ENCODE measurements at places on chromosomes 5 and 9.

GRCh38 chr5:17217493-17218352, at the start of gene BASP1:
Gene BASP1, plus strand, starts transcription at chr5:17217631. Its CDS starts 57,586 bp downstream, at chr5:17275217.
- no peak for DNase-seq

DNA sequence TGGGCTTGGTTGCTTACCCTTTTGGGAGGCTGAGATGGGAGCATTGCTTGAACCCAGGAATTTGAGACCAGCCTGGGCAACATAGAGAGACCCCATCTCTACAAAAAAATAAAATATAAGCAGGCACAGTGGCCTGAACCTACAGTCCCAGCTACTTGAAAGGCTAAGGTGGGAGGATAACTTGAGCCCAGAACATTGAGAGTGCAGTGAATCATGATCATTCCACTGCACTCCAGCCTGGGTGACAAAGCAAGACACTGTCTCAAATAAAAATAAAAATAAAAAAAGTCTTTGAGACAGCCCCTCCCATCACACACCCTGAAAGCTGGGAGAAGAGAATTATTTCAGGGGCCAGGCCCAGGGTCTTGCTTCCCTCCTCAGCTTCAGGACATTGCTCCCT, 251.8 kb downstream of the BRINP1 start:
- no peak for DNase-seq

DNA sequence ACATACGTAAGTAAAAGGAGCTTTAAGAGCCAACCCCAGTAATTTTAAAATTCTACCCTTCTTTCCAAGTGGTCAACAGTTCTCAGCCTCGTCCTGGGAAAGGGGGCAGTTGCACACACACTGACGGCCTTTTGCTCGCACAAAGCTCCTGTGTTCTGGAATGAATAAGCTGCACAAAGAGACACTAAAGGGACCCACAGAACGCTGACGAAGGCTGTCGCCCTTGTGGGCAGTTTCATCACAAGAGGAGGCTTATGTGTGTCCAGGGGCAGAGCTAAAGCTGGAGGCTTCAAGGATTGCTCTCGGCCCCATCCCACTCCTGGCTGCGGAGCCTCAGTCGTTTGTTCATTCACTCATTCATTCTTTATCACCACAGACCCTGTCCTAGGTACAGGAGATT, 67.0 kb upstream of the NEK6 start:
- no peak for DNase-seq

- DNase-seq: no peak
These were observed 36.8 kb upstream of the FRRS1L start for GRCh38 chr9:109203761-109204360.

- DNase-seq: no peak
These were observed 2.5 kb downstream of the TNPO1 start for GRCh38 chr5:72818866-72819534.

DNA sequence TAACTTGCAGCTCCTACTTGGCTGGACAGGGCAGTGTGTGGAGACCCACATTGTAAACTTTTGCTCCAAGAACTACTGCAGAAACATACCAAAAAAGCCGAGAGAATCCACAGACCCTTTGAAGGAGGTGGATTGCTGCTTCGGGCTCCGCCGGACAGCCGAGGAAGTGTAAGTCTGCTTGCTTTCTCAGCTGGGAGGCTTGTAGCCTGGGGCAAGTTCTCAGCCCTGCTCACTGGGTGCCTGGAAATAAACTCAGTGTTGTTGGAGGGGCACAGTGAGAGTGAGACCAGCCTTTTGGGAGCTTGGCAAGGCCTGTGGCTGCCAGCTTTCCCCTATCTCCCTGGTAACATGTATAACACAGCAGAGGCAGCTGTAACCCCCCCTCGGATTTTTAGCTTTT, 215.6 kb downstream of the SYK start:
- DNase-seq: no peak

- no peak for DNase-seq
These were observed 507 bp upstream of the GPSM1 start for GRCh38 chr9:136326761-136327303.

DNA sequence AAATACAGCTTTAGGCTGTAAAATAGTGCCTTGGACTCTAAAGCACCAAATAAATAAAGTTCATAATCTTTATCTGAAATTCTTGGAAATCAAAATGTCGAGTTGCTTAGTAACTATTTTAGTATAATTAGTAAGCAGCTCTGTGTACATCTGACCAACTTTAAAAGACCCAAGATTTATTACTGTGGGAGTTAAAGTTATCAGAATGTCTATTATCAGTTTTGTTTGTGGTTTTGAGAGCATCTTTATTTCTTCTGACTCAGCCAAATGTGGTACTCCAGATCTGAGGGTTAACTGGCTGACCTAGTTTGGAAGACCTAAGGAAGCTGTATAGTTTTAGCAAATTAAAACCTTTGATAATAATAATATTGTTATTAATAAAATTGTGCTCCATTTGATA, 81.2 kb downstream of the PRLR start:
- no peak for DNase-seq

DNA sequence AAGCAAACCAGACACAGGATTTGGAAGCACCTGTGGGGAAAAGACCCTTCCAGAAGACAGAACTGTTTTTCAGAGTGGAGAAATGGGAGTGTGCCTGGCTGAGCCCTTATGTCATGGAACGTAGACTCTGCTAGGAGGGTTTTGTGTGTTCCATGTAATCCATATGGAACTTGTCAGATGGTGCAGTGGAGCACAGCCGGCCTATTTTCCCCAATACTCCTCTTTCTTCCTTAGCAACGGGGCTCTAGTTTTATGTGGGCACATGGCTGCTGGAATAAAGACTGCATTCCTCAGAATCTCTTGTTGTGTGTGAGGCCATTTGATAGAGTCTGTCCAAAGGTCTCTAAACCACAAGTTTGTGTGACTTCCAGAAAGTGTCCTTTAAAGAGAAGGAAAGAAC, 284.0 kb downstream of the DRD1 start:
- DNase-seq: no peak

- DNase-seq: no peak
These were observed 6.6 kb downstream of the GADD45G start for GRCh38 chr9:89611425-89611824.

GRCh38 chr5:72392326-72392733, 72.2 kb downstream of the PTCD2 start:
- DNase-seq: no peak

DNA sequence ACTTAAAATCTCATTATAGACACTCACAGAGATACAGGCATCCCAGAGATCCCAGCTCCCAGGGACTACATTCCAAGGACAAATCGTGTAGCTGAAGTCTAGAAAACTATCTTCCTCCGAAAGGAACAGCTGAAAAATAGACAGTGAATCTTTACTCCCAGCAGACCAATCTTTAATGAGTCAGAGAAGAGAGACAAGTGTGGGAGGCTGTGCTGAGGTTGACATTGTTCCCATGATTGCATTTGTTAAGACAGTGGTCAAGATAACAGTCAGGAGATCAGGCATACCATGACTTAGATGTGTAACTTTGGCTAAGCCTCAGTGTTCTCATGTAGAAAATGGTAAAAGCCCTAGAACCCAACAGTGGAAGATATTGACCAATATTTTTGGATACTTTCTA, 120.7 kb downstream of the PAPPA start:
- no peak for DNase-seq

DNA sequence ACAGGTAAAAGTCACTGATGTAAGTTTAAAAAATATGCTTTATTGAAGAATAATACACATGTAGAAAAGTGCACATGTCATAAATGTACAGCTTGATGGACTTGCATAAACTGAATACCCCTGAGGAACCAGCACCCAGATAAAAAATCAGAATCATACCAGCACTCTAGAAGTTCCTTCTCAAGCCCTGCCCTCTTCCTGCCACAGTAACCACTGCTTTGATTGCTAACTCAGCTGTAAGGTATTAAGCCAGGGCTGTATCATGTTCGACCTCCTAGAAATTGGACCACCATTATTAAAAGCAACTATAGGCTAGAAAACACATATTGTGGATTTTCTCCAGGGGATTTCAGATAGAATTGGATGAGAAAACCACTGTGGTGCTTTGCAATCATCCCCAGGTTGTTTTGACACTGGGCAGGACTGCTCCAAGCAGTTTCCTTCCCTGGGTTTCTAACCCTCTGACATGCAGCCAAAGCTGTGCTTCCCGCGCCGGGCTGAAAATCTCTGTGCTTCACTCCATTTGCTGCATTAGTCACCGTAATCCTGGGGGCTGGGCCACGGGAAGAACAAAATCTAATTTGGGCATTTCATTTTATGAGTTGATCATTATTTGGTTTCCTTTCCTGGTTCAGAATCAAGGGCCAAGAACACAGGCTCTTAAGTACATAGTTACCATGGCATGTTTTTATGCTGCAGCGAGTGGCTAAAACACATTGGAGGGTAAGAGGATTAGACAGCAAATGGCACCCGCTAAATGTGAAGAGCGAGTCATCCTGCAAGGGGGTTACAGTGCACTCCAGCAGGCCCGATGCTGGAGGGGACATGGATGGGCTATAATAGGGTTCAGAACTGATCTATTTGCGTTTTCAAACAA, 139.4 kb upstream of the IL12B start:
- DNase-seq: no peak

DNA sequence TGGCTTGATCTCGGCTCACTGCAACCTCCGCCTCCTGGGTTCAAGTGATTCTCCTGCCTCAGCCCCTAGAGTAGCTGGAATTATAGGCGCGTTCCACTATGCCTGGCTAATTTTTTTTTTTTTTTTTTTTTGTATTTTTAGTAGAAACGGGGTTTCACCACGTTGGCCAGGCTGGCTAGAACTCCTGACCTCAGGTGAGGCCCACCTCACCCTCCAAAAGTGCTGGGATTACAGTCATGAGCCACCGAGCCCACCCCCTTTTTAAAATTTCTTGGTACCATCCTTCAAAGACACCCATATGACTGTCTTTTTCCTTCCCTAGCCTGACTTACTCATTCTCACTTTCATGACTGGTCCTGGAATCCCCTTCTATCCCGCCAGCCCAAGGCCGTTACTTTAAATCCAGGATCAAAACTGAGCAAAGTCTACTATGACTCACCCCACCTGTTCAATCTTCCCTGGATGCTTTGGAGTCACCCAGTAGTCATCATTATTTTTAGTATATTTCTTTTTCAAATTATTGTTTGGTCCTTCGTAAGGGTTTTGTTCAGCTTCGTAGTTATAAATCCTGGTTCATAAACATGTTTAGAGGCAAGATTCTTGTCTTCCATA, 1.2 kb upstream of the TBCA start:
- peak; percentile 35 for DNase-seq

DNA sequence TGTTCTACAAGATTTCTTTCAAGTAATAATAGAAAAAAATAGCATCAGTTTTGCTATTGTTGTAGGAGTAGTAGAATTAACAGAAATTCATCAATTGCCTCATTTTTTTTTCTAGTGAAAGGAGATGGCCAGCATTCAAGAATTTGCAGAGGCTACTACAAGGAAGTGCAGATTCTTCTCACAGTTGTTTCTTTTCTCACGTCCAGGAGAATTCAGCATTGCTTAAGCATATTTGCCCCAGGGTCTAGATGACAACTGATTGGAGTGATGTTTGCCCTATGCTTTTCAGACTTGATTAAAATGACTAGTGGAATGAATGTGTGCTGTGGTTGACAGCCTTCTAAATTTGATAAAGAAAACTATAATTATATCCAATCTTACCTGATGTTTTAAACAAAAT, 46.6 kb upstream of the SLC12A2 start:
- DNase-seq: no peak

- no peak for DNase-seq
These were observed 31.7 kb upstream of the CCL21 start for GRCh38 chr9:34741628-34742027.

DNA sequence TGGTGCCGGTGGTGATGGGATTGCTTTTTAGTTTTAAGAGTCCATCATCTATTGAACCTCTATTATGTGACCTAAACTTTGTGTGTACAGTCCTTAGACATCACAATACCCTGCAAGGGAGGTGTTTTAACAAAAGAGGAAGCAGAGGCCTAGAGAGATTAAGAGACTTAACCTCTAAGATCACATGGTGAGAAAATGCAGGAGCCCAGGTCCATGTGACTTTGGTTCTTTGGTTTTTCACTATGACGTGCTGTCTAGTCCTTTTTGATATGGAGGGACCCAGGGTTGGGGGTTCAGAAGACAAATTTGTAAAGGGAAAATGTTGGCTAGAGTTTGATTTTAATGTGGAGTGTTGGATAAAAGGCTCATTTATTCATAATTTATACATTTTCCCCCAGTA, 34.1 kb upstream of the TRMT10B start:
- DNase-seq: no peak

GRCh38 chr5:154221371-154221896, 30.9 kb downstream of the GALNT10 start:
- DNase-seq: peak; percentile 35

- no peak for DNase-seq
These were observed 52.0 kb upstream of the DAPK1 start for GRCh38 chr9:87445646-87446045.

DNA sequence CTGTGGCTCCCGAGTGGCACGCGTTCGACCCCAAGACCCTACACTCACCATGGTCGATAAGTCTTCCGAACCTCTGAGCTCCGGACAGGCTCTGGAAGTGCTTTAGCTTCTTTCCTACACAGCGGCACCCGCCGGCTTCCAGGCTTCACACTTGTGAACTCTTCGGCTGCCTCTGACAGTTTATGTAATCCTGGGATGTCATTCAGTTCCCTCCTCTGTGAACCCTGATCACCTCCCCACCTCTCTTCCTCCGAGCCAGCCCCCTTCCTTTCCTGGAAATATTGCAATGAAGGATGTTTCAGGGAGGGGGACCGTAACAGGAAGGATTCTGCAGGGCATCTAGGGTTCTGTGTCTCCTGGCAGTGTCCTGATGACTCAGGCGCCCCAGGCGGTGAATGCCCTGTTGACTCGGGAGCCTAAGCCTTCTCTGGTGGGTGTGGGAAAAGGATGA, at the start of gene CD14:
CD14 (minus strand) TSS at position 155 of the 451 bp plus-strand sequence; CDS start at position 51, 104 bp downstream.
- DNase-seq: no peak

DNA sequence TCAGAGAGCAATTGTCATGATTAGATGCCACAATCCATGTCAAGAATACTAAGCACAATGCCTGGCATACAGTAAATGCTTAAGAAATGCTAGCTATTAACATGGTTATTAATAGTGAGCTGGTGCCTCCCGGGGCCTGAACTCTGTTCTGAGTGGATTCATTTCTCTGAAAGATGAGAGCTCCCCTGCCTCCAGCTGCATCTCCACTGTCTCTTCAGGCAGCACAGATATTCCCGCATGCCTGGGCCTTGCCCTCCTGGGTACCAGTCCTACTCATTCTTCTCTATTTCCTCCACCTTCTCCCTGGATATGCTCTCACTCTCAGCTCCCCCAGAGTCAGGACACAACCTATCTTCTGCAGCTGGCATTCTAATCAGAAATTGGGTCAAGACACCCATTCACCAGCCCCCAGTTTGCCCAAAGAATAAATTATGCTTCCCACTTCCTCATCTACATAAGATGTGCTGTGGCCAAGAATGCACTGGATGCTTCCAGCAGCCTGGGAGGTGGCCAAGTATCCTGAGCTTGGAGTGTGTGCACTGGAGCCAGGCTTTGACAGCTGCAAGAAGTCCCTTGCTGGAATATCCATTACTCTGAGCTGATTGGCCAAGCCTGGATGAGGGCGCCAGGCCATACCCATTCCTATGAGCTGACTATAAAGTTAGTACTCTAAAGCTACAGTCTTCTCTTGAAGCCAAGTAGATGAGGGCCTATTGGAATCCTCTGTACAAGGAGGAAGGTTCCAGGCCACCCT, 669.0 kb downstream of the ACTL7B start:
- DNase-seq: no peak

GRCh38 chr9:110405858-110406443, 68.3 kb upstream of the TXNDC8 start:
- DNase-seq: no peak

GRCh38 chr5:137415231-137415681, 83.9 kb downstream of the SPOCK1 start:
- peak; percentile 58 for DNase-seq

Measured in Panc1 (cell line).